Stimulated activated memory B cell treated with anti-CD40 and anti-IgM and Interleukin-4, amounts not matched to agents 10 μg/mL and 1 μg/mL and 100 μg/mL, for 72 hours (primary cell): ENCODE measurements at places on chromosomes 11 and 22.
A peak's percentile ranks its signal among the peaks of the same experiment; 100 is the strongest.

DNA sequence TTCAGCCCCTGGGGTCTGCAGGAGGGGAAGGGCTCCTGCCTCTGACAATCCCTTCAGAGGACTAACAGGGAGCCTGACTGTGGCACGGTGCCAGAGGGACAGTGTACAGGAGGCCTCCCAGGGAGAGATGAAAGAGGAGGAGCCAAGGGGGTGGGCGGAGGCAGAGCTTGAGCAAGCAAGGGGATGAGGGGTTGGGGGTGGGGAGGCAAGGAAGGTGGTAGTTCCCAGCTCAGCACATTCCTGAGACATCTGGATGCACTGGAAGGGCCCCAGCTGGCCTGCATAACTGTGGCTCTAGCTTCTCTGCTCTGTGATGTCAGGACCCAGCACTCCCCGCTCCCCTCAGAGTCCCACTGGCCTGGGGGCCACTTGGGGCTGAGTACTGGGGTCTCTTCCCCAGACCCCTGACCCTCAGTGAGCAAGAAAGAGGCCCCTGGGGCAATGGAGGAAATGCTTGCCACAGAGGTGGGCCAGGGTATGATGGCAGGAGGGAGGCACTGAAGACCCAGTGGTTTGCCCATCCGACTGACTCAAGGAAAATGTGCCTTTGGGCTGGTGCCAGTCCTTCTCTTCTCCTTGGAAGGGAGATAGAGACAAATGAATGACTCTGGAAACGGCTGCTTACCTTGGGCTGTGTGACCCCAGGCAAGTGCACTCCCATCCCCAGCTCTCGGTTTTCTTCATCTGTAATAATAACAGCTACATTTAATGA lies 13.3 kb downstream of the CREB3L1 start:
- ATAC-seq = no peak

DNA sequence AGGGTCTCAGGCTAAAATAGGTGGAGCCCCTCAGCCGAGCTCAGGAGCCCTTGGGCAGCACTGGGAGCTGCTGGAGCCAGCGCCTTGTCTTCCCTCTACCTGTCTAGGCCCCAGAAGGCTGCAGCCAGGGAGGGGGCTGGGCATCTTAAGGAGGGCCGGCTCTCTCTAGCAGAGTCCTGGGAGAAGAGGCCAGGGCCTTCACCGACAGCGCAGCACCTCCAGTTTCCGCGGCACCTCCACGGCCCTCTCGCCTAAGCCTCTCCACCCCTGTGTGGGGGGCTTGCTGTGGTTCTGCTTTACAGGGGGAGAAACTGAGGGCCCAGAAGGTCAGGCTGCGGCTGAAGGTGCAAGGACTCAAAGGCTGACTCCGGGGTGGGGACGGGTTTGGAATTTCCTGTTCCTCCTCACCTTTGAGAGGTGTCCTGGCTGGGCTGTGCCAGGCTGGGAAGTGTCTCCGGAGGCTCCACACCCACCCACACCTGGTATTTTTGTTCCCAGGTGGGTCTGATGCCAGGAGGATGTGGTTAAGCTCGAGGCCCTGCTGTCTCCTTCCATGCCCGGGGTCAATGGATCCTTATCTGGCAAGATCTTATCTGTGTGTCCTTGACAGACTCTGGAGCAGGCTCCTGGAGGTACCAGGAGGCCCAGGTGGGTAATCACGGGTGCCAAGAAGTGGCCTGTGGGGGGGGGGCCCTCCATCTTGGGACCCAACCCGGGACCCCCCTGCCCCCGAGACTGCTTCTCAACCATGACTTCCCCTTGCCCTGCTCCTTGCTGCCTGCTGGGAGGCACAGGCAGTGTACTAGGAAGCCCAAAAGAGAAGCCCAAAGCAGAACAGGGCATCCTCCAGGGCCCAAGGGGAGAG lies 95.3 kb upstream of the FGF3 start:
- ATAC-seq = no peak

GRCh38 chr11:14042686-14043465 lies 80.4 kb downstream of the SPON1 start:
- no peak for ATAC-seq

GRCh38 chr22:37607010-37607934 lies 1.4 kb upstream of the GGA1 start:
- peak; percentile 55 for ATAC-seq

- ATAC-seq = no peak
These were observed 20.7 kb downstream of the GRIK4 start for GRCh38 chr11:120532082-120532831.

GRCh38 chr11:16814410-16815046 lies 76.1 kb downstream of the C11orf58 start:
- ATAC-seq = peak; percentile 17

DNA sequence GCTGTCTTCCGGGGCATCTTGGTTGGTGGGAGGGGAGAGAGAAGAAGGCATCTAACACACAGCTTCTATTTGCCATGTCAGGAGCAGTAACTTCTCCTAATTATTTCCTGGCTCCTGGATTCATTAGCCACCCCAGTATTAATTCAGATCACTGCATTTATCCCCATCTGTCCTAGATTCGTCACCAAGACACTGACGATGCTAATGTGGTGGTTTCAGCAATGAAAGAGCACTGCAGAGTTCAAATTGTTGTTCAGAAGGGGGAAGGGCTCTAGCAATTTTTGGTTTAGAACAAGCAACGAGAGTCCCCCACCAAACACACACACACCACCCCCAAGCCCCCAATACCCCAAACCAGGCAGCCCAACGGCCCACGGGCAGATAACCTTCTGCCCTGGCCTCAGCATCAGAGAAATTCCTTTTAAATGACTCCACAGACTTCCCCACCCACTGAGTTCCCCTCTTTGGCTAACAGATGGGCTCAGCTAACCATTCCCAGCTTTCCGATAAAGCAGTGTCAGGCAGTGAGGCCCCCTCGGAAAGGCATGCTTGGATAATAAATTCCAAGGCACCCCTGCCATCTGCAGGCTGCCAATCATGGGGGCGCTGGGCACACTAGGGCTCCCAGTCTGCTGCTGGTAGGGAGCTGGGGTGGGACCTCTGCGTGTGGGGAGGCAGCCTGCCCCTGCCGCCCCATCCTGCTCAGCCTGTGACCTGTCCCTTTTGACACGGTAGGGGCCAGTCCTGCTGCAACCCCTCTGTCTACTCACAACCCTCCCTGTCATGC lies 453.5 kb downstream of the MIAT start:
- no peak for ATAC-seq

- ATAC-seq = no peak
These were observed 65.1 kb downstream of the USP35 start for GRCh38 chr11:78253797-78254196.

- no peak for ATAC-seq
These were observed 2.3 kb downstream of the MN1 start for GRCh38 chr22:27799015-27799826.
